ENCODE measurements at places on chromosomes 7 and 10.

- DNase-seq, result no peak
Observed at GRCh38 chr10:1454428-1454827, 282.9 kb downstream of the ADARB2 start.

DNA sequence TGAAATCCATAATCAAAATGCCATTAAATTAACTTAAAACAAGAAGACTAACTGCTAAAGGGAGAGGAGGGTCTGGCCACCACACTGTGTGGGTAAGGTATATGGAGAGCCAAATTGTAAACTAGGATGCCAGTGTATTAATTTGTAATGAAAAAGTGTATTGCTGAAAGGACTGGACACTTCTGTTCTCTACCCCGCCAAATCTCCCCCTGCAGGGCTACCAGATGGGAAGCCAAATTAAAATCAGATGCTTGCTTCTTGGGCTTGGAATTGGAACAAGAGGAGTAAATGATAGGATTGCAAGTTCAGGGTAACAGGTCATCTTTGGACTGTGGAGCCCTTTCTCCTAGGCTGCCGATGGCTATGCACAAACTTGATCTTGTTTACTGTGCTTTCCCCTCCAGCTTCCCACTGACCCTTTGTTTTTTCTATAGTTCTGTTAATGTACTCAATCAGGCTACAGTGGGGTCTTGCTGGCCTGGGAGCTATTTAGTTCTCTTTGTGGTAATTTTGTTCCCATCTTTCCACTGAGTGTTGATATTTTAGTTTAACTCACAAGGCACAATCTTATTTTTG, 932.1 kb upstream of the C7orf33 start:
- DNase-seq, result no peak

DNA sequence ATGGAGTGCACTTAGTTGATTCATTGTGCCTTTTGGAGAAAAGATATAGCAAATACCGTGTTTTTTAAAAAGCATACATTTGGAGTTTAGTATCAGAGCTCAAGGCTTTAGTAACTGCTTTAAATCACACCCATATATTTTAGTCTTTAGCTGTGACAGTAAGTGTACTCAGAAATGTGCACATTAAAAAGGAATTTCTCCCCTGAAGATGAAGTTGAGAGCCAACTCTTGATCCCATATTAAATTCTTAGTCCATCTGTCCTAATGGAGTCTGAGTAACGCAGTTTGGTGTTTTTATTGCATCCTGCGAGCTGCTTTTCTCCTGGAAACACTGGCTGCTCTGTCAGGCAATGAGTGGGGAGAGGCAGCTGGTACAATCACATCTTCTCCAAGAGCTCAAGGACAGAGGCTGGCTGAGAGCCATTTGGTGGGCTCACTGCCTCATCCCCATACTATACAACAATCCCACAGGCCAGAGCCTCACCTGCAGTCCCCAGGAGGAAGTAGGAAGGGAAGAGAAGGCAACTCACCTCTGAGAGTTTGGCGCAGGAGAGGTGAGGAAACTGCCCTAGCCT, 473.6 kb upstream of the C7orf33 start:
- no peak for DNase-seq

- no peak for DNase-seq
Observed at GRCh38 chr7:34396437-34397064, 261.5 kb upstream of the NPSR1 start.

GRCh38 chr10:108561649-108562048, 1361.7 kb downstream of the XPNPEP1 start:
- no peak for DNase-seq

- DNase-seq, result no peak
Observed at GRCh38 chr10:88244781-88245625, 338.1 kb downstream of the RNLS start.

DNA sequence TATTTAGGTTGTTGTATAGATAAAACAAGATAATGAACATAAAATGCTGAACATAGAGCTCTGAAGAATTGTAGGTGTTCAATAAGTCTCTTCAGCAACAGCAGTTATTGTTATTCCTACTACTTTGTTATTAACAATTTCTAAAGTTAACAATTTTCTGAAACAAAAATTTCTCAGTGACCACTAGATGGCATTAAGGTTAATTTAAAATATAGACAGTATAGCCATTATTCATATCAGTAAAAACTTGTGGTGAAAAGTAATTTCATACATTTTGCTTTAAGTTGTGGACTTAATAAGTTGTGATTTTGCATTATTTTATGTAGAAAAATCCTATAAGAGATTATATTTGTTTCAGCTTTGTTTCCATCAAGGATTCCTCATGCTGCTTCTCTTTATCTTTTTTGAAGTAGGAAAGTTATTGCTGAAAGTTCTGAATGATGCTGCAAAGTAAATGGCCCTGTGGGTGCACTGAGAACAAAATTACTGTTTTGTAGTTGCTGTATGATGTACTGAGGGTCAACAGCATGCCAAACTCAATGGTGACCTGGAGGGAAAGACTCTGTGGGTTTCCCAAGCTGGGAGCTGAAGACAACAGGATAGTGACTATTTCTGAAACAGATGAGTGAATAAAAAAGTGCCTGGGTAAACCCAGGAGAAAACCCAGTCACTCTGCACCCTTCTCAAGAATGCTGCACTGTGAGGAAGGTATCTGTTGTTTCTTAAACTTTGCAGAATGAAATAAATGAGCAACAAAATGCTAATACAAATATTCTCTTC, 253.6 kb downstream of the KIF20B start:
- no peak for DNase-seq

- no peak for DNase-seq
Observed at GRCh38 chr7:46852795-46853194, 729.1 kb downstream of the TNS3 start.

DNA sequence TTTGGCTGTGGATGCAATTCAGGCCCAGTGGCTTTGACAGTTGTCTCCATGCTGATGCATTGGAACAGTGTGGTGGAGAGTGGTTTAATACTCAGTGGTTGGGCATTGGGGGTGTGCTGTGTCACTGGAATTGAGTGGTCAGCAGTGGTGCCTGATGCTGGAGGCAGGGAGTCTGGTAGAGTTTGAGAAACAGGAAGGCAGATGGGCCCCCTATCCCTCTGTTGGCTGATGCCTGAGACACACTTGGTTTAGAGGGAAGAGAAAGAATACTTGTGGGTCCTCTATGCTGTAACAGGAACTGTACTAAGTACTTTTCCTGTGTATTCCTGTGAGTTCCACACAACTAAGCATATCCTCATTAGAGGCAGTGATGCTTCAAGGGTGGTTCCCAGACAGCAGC, 55.4 kb downstream of the EEPD1 start:
- no peak for DNase-seq

- DNase-seq, result no peak
Observed at GRCh38 chr10:3622427-3622826, 162.6 kb downstream of the KLF6 start.

DNA sequence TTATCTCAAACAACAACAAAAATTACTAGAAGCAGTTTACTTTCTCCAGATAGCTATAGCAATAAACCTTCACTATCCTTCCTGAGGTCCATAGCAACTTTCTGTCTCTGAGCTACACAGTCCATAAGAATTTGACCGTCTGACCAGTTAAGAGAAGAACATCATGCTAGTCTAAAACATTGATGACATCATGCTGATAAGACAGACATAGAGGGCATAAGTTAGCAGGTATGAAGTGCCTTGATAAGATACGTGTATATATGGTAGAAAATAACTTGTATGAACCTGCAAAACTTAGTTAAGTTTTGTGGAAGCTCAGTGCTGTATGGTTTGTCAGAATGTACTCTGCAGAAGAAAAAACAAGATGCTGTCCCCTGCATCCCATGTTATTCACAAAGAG, 353.0 kb downstream of the GRID1 start:
- DNase-seq, result no peak

DNA sequence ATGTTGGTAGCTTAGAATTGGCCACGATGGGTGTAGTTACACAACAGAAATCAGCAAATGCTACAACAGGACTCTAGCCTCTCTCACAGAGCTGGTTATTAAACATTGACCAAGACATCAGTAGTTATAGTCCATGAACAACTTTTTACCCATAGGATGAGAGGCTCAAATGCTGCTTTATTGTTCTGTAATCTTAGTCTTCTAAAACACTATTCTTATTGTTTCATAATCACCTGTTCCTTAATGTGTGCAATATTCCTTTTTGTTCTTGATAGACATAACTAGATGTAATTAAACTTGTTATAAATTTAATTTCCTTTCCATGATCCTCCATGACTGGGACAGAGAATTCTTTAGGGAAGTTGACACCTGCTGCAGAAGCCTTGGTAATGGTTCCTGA, 356.9 kb downstream of the EXOC4 start:
- DNase-seq, result no peak

DNA sequence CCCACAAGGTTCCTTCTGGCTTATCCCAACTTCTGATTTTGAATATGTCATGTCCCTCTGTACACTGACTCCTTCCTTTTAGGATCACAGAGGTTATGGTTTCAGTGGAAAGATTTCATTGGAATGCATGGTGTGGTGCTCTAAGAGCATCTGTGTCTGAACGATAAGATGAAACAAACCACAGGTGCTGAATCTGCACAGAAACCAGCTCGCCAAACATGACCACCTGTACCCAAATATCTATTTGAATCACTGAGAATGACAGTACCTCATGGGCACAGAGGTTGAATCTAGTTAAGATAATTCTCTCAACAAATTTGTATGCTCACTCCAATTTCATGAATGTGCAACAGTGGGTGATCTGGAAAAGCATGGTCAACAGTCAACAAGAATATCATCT, 105.3 kb downstream of the DGKI start:
- DNase-seq, result no peak

- DNase-seq, result no peak
Observed at GRCh38 chr10:131323025-131323424, 11.5 kb upstream of the TCERG1L start.

- no peak for DNase-seq
Observed at GRCh38 chr10:47147186-47147585, 152.8 kb upstream of the GDF10 start.

DNA sequence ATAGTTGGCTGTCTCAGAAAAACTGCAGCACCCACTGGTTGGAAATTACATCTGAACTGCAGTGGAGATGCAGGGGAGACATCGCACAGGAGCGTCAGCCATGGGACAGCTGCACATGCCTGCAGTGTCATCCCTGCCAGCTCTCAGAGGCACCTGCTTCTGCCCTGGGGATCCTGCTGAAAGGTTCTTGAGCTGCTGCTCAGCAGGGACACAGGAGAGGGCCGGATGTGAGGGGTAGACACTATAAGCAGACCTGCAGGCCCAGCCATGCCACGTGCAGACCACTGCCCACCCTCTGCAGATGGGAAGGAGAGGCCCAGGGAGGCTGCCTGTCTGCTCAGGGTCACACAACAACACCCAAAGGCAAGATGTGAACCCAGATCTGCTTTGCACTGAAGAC, 601.4 kb downstream of the DNAJB6 start:
- no peak for DNase-seq

GRCh38 chr10:124416733-124417132, 2.0 kb downstream of the OAT start:
- no peak for DNase-seq

DNA sequence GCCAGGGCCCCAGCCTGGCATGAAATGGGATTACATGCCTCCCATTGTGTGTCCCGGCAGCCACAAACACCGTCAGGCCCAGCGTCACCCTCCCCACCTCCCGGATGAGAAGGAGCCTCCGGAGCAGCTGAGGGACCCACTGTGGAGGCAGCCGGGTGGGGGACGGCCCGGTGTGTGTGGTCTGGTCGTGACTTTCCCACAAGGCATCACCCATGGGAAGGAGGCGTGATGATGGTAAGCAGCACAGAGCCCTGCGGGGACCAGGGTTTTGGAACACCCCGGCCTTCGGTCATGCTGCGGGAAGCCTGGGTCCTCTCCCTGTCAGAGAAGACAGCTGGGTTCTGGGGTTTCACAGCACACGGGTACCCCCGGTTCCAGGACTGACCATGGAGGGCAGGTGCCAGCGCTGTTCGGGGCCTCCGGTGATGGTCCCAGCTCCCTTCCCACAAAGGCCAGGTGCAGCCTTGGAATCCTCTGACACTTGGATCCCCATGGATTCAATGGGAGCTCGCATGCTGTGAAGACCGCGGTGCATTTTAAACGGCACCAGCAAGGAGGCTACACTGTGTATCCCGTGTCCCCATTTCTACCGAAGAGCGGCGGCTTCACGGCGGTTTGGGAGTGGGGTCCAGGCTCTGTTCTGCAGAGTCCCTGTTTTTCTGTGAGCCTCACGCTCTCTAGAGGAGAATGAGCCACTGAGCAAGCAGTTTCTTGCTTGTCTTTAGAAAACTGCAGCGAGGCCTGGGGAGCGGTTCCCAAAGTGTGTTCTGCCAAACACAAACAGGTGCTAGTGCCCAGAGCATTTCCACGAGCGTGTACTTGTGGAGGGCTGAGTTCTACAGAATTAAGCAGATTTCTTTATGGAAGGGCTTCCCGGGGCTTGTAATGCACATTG, 336.0 kb downstream of the ADARB2 start:
- no peak for DNase-seq

GRCh38 chr10:68934994-68935393, 21.0 kb upstream of the DDX21 start:
- no peak for DNase-seq

DNA sequence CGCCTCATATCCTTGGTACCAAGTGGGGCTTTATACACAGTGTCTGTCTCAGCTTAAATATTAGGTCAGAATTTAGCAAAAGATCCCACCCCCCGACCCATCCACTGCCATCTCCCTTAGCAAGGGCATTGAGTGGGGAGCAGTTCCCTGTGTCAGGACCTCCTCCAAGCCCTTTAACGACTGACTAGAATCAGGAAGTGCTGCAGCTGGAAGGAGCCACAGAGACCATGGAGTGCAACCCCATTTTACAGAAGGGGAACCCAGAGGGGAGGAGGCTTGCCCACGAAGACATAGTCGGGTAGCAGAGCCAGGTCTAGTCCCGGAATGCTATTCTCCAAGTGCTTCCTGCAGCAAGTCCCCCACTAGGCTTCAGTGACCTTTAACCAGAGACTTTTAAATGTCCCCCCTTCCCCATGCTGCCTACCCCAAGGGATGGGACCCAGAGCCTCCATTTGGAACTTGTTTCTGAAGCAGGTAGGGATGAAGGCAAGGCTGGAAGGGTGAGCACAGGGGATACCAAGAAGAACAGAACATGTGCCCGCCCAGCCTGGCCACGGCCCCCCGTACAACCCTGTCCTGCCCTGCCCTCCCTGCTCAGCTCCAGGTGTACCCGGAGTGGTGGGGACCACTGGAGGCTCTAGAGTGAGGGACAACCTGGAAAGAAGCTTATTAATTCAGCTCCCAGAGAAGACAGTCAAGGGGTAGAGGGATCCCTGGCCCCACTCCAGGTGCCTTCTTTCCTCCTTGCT, 41.3 kb downstream of the C10orf105 start:
- DNase-seq, result no peak

- no peak for DNase-seq
Observed at GRCh38 chr7:95322396-95322795, 1.9 kb downstream of the PON1 start.

GRCh38 chr10:50244201-50244600, 7.1 kb downstream of the ASAH2 start:
- no peak for DNase-seq

- DNase-seq, result no peak
Observed at GRCh38 chr10:12547301-12547771, 198.0 kb downstream of the CAMK1D start.

DNA sequence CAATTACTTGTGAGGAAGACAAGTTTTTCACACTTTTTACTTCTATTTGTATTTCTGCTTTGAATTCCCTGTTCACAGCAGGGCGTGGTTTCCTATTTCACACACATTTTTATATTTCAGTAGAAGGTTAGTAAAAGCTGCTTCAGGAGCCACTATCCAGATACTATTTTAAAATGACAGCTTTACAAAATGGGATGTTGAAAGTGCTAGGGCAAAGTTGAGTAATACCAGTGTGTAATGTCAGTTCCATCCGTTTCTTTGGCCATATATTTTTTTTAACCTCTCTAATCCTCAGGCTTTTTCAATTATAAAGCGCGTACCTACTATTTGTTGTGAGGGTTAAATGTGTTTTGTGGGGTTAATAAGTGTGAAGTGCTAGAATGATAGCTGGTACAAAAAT, 276.6 kb downstream of the GPR158 start:
- no peak for DNase-seq

All from effector CD8-positive, alpha-beta T cell (primary cell).